ENCODE measurements at places on chromosomes 12 and 14.

GRCh38 chr12:104568487-104568868 is 111.7 kb downstream of the CHST11 start:
- DNase-seq = no peak

DNA sequence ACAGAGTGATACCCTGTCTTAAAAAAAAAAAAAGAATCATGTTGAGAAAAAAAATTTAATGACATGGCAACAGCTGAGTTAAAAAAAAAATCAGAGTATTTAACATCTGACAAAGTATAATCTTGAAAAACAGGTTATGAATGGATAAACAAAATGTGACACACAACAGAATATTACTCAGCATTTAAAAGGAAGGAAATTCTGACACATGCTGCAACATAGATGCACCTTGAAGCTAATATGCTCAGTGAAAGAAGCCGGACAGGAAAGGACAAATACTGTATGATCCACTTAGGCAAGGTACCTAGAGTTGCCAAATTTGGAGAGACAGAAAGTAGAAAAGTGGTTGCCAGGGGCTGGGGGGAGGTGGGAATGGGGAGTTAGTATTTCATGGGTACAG is 19.4 kb upstream of the EIF2B2 start:
- DNase-seq = no peak

GRCh38 chr12:24155042-24155441 is 205.6 kb upstream of the SOX5 start:
- no peak for DNase-seq

GRCh38 chr12:44296624-44297197 is 460.8 kb downstream of the TMEM117 start:
- DNase-seq = no peak

GRCh38 chr12:110371408-110372055 is 32.0 kb downstream of the ANAPC7 start:
- peak; percentile 44 for DNase-seq

- DNase-seq = no peak
These were observed 1028.7 kb downstream of the AACS start for GRCh38 chr12:126093908-126094307.

- no peak for DNase-seq
These were observed 289.7 kb downstream of the RAD51B start for GRCh38 chr14:68109132-68109900.

- DNase-seq = no peak
These were observed 57.4 kb downstream of the ACSM4 start for GRCh38 chr12:7361265-7361664.

GRCh38 chr14:97264516-97265230 is 467.5 kb downstream of the VRK1 start:
- DNase-seq = no peak

GRCh38 chr14:52801014-52801712 is 9.8 kb upstream of the GNPNAT1 start:
- DNase-seq = no peak

DNA sequence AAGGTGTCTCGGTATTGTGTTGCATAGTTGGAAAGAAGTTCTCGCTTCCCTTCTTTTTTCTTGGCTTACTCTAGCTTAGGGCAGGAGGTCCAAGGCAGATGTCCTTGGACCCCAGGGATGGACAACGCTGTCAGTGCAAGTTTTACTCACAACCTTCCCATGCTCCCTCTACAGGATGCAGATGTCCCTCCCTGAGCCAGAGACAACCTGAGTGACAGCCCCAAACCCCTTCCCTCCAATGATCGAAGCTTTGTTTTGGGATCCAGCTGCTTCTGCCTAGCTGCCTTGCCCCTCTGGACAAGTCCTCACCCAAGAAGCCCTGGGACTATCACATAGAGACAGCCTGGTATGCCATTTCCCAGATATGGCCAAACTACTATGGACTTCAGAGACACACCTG is 112.0 kb upstream of the RAP1B start:
- DNase-seq = no peak

GRCh38 chr12:53381731-53382630 is 2.0 kb downstream of the SP1 start:
- DNase-seq = peak; percentile 65

DNA sequence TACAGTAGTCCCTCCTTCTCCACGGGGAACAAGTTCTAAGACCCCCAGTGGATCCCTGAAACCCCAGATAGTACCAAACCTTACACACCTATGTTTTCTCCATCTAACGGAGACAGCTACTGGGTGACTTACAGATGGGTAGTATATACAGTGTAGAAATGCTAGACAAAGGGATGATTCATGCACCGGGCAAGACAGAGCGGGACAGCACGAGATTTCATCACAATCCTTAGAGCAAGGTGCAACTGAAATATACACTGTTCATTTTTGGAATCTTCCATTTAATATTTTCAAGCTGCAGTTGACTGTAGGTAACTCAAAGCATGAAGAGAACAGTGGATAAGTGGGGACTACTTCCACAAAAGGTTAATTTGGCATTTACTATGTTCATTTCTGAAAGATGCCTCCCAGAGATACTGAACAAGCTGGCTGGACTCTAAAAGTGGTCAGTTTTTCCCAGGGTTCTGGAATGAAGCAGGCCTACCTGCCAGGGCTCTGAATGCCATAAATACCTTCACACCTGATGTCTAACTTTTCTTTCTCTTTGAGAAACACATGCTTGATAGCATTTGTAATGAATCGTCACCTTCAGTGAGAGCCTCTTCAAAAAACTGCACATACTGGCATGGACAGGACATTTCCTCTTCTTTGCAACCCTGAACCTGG is 127.7 kb upstream of the FOXN3 start:
- no peak for DNase-seq

DNA sequence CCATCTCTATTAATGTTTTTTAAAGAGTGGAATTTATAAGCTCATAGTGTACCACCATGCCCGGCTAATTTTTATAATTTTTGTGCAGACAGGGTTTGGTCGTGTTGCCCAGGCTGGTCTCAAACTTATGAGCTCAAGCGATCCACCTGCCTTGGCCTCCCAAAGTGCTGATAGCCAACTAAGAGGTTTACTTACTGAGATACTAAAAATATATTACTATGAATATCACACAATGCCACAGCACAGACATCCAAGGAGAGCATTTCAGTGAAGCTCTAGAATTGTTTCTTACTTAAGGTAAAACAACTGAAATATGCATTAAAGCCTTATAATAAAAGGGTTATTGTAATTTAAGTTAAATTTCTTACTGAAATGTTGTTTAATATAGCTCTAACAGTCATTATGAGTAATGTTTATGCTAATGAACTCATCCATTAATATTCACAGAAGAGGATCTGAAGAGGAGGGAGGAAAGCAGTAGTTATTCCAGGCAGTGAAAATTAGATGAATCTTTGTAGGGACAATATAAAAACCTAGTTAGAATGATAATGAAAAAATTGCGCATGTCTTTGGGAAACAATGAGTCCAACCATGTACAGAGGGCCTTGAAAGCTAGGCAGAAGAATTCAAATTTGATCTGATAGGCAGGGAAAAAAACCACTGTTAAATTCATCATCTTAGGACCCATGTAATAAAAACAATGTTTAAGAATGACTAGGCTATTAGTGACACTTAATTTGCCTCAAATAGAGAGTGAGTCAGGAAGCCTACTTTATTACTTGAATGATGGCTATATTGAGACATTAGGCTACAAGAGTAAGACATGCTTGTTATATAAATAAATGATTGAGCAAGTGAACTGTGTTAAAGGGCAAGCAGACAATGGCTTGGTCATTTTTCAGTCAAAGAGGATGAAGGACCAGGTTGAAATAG is 99.2 kb downstream of the SLC41A2 start:
- no peak for DNase-seq

GRCh38 chr12:124283326-124283725 is 11.6 kb upstream of the RFLNA start:
- no peak for DNase-seq

DNA sequence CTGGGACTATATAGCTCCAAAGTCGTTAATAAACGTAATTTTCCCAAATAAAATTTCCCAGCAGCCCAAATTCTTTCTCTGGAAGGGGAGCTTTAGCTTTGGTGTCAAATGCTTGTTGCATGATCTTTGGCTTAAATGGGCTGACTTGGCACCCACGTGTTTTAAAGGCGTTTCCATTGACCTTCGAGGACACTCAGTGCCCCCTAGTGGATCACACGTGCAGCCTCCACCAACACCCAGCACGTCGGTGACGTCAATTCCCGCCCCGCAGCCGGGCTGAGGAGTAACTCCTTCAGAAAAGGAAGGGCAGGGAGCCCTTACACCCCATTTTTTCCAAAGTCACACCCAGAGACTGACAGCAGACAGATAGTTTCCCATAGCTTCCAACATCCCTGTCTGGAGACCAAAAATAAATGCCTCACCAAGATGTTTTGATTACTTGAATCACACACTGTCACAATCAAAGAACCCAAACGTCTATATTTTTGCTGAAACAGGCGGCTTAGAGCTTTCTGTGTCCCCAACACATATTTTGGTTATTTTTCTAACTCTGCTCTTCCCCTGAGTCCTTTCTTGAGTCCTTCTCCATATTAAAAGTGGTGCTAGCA is 707.9 kb downstream of the AACS start:
- peak; percentile 75 for DNase-seq

GRCh38 chr14:77040741-77041653 is 12.5 kb upstream of the IRF2BPL start:
- peak; percentile 33 for DNase-seq

GRCh38 chr12:54968181-54968730 is 16.3 kb downstream of the TESPA1 start:
- DNase-seq = no peak

DNA sequence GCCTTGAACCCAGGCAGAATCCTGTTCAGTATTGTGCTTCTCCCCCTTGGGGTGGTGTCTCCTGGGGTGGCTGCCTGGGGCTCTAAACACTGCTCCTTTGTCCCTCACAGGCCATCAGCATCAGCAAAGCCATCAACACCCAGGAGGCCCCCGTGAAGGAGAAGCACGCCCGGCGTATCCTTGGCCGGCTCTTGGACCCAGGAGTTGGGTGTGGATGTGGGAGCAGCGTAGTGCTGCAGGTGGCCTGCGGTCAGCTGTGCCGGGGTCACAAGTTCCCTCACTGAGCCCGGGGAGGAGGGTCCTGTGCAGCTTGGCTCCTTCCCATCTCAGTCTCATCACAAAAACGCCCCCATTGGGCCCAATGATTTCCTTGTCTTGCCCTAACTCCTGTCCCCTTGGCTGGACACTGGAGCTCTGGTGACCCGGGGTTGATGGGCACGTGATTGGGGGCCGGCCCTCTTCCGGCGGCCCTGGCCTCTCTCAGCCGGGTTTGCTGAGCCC is 12.7 kb downstream of the HIP1R start:
- no peak for DNase-seq

- no peak for DNase-seq
These were observed 9.1 kb downstream of the PPP2R3C start for GRCh38 chr14:35112641-35113040.

- no peak for DNase-seq
These were observed 2.7 kb upstream of the NKX2-8 start for GRCh38 chr14:36585100-36585499.

DNA sequence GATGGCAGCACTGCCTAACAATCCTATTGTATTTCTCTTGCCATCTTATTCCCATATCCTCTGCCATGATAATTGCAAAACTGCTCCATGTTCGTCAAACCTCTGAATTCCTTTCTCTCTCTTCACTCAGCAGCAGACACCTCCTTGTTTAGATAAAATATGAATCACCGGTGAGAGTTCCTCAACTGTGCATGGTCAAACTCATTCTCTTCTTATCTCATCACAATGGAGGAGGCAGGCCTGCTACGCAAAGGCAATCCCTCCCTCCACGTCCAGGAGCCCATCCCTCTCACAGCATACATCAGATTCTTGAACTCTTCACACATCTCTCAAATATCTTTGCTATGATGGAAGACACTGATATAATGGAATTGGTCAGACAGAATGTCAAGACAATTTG is 90.1 kb upstream of the DAAM1 start:
- DNase-seq = no peak

DNA sequence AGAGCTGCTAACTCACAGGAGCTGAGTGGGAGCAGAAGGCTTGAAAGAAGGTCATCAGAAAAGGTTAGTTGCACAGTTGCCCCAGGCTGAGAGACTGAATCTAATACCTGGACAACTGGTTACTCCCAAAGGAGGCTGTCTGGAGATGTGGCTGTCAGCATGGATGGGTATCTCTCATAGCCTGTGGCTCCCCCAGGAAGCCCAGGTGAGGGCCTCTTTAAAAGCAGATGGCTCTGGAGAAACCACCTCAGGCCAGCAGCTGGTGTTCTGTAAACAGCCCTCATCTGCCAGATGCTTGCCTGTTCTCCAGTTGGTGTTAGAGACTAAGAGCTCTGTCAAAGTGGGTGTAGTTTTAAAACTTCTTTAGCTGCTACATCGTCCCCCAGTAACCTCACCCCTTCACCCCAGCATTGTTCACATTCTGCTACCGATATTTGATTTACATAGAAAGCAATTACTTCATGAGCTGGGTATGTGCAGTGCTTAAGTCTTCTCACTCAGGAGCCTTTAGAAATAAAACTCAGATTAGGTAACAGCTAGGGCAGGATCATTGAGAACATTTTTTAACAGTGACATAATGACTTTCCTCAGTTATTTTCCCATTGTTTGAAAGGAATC is 25.8 kb downstream of the DACT1 start:
- DNase-seq = no peak

- DNase-seq = no peak
These were observed 318.6 kb downstream of the ITPR2 start for GRCh38 chr12:26514364-26514763.

DNA sequence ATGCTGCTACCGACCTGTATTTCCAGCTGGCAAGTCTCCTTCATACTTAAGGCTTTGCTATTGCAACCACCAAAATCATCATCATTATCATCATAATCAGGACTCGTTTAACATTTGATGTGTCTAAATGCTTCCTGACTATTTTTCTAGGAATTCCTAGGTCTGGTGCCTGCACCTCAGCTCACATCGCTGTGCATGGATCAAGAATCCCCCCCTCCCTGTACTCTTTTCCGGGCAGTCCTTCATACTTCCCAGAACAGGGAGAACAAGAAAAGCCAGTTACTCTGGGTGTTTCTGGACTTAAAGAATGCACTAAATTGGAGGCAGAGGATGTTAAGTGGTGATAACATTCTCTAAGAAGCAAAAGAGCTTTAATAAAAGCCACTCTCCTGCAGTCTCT is 9.4 kb downstream of the ERP27 start:
- no peak for DNase-seq

DNA sequence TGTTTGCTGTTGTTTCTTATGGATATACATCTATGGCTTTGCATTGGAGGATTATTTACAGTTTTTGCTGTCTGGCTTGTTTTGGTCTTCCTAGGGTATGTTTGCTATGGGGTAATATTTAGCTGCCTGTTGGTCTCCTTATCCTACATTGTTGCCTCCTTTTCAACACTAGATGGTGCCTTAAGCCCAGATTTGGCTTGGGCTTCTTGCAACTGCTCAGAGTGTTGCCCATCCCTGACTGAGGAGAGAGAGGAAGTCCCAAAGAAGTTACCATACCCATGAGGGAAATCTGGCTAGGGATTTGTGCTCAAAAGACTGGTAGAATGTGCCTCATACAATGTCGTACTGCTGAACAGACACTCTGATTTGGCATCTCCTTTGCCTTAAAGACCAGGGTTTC is 94.6 kb upstream of the MUCL1 start:
- peak; percentile 8 for DNase-seq

- DNase-seq = no peak
These were observed 156.2 kb downstream of the ETV6 start for GRCh38 chr12:11805680-11806079.
